ENCODE measurements at places on chromosomes 12 and 14. TPM values are rescaled to one million over a fixed set of nuclear protein-coding genes. Genes with fewer than 3 reads are reported as not detected.

Gene TNFAIP2
- total RNA-seq = 39.9 TPM

Gene PZP
- 0.25 TPM for total RNA-seq

Gene DNAH10
- not detected for total RNA-seq

Gene PIWIL1
- not detected for total RNA-seq

Gene LTBP2
- total RNA-seq = 11.8 TPM

Gene C14orf180
- 0.34 TPM for total RNA-seq

Gene SLC4A8
- 0.02 TPM for total RNA-seq

Gene KCNC2
- total RNA-seq = 1.2 TPM

Gene MYO1H
- total RNA-seq = 0.10 TPM

Gene KRT77
- total RNA-seq = not detected
